ENCODE measurements at places on chromosomes 2 and 18.

- no peak for DNase-seq
Measured at GRCh38 chr2:190942697-190943096, 62.1 kb downstream of the GLS start.

GRCh38 chr2:108565778-108566375 lies 31.6 kb downstream of the LIMS1 start:
- DNase-seq = peak; percentile 69

GRCh38 chr2:96103761-96104486 lies 12.4 kb downstream of the ADRA2B start:
- no peak for DNase-seq

DNA sequence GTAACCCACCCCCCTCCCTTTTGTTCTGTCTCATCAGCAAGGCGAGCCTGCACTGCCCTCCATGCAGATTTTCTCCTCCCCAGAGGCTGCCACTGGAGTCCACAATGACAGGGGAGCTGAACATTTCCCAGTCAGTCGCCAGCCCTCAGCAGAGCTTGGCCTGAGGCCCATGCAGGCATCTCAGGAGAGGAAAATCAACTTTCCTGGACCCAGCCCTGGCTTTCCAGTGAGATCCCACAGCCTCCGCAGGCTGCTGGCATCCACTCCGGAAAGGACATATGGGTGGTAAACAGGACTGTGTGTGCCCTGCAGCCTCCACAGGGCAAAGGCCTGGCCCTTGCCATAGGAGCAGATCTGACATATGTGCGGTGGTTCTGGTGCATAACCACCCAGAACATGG lies 253.8 kb downstream of the TNS1 start:
- DNase-seq = no peak

- no peak for DNase-seq
Measured at GRCh38 chr18:42683094-42683493, 432.4 kb downstream of the RIT2 start.

DNA sequence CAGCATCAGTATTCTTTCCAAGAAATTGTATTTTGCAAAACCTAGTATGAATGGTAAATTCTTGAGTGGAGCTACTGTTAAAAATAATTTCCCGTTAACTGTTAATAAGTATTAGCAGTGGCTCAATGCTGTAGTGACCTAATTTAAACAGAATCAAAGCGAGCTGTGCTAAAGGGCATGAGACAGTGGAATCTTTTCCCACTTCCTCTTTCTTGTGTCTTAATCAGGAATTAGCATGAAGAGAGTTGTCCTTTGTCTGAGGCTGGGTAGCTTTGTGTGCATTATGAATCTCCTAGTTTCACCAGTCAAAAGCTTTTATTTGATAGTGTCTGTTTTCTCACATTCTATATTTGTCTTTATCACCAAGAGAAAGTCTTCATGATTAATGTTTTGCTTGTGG lies 298.8 kb upstream of the GCFC2 start:
- DNase-seq = no peak

DNA sequence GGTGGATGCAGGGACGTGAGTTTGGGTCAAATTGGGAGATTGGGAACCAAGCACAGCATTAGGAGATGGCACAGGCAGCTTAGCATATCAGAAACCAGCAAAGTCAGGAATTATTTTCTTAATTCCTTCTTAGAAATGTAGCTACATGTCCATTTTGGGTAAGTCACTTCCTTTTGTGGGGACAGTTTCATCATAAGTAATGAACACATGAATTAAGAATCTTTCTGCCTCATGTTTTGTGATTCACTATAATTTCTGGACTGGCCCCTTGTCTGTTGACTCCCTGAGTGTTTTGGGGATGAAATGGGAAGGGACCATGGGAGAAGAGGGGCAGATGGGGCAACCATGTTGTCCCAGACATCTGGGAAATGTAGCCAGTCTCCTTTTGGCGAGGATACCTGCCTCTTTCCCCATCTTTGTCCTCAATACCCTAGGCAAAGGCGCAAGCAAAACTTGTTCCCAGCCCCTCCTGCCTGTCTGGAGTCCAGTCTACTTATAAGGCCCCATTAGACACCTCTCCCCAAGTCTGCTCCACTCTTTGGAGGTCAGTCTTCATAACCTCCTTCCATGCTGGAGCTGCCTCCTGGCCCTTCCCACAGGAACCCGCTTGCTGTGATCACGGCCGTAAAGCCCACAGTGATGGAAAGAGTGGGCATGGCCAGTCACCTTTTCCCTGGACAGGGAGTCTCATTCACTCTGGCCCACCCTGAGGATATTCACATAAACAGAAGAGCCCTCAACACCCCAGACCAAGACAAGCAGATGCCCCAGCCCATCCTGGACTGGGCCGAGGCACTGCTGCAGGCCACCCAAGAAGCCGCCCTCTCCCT lies 25.7 kb downstream of the MTHFD2 start:
- DNase-seq = no peak

GRCh38 chr2:20486571-20486970 lies 39.7 kb downstream of the RHOB start:
- DNase-seq = no peak

GRCh38 chr2:213429516-213429915 lies 145.3 kb downstream of the SPAG16 start:
- no peak for DNase-seq

All from fibroblast of villous mesenchyme (primary cell).